ENCODE measurements at places on chromosomes 12 and 14.
A peak's percentile ranks its signal among the peaks of the same experiment; 100 is the strongest.

DNA sequence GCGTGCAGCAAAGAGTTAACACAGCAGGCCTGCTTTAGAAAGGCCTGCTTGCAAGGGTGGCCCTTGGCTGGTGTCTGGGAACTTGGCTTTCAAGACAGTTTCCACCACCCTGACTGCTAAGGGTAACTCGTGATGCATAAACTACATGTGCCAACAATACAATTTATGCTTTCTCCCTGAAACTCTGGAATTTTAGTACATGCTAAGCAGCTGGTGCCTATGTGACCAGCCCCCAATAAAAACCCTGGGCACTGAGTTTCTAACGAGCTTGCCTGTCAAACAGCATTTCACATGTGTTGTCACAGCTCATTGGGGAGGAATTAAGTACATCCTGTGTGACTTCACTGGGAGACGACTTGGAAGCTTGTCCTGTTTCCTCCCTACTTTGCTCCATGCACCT lies 133.1 kb downstream of the SLC5A8 start:
- no peak for DNase-seq

- DNase-seq: no peak
These were observed 58.8 kb upstream of the LTA4H start for GRCh38 chr12:96094201-96094600.

GRCh38 chr12:112967858-112968257 lies 10.5 kb upstream of the OAS2 start:
- no peak for DNase-seq

DNA sequence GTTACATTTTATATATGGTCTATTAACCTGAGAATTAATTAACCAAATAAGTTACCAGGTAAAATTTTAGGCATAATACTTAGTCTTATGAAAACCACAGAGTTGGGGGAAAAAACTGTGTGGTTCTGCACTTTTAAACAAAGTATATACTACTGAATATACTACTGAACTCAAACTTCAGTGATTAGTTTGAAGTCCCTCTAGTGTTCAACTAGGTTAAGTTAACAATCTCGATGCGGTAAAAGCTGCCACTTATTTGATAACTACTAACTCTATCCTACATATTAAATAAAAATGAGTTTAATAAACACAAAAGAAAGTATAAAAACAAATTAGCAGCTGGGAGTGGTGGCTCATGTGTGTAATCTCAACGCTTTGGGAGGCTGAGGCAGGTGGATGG lies 56.7 kb downstream of the MED13L start:
- no peak for DNase-seq

- DNase-seq: no peak
These were observed 4.8 kb upstream of the LYZ start for GRCh38 chr12:69343357-69343756.

- no peak for DNase-seq
These were observed 59.1 kb downstream of the TTLL5 start for GRCh38 chr14:75720116-75720515.

DNA sequence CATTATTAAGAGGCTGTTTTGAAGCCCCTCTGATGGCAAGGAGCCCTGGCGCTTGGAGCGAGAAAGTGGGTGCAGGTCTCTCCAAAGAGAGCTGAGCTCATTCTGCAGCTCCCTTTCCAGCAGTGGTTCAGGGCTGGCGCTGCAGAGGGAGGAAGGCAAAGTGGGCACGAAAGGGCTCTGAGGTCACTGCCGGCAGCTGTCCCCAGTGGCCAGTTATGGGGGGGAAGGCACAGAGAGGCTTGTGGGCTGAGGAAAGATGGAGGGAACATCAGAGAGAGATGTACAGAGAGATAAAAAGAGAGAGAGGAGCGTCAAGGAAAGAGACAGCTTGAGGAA lies 75.2 kb upstream of the TBX5 start:
- no peak for DNase-seq

- DNase-seq: no peak
These were observed 116.6 kb upstream of the RTL1 start for GRCh38 chr14:101019990-101020710.

DNA sequence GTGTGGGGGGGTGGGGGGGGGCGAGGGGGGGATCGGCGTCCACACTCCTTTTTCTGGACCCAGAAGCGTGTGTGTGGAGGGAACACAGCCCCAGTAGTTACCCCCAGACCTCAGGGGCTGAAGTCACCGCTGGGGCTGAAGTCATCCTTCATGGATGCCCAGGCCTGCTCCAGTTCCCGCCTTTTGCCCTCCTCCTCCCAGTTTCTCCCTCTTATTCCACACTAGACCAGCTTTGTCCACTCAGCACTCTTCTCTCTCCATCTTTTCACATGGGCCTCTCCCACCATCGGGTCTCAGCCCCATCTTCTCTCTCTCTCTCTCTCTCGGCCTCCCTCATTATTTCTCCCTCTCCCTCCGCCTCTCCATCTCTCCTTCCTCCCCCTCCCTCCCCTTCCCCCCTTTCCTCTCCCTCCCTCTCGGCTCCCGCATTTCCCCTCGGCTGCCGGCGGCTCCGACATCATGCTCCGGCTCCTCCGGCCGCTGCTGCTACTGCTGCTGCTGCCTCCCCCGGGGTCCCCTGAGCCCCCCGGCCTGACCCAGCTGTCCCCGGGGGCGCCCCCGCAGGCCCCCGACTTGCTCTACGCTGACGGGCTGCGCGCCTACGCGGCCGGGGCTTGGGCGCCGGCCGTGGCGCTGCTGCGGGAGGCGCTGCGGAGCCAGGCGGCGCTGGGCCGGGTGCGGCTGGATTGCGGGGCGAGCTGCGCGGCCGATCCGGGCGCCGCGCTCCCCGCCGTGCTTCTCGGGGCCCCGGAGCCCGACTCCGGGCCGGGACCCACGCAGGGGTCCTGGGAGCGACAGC lies at the start of gene P3H3:
TSS of gene P3H3 (plus strand) at position 426 of the 799 bp plus-strand sequence. CDS start at position 460, 34 bp downstream.
- no peak for DNase-seq

DNA sequence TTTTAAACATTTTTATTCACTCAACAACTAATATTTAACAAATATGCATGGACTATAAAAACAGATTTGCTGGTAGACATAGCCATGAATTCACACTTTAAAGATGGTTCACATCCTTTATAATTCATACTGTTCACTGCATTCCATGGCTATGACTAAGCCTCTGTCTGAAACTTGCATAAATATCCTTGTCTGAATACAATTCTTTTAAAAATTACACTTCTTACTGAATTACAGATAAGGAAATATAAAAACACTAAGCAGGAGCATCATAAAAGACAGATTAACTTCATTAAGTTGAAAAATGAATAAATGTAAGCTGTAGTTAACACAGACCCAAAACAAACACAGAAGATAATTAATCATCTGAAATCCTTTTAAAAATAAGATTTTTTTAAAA lies 53.8 kb downstream of the GXYLT1 start:
- no peak for DNase-seq

DNA sequence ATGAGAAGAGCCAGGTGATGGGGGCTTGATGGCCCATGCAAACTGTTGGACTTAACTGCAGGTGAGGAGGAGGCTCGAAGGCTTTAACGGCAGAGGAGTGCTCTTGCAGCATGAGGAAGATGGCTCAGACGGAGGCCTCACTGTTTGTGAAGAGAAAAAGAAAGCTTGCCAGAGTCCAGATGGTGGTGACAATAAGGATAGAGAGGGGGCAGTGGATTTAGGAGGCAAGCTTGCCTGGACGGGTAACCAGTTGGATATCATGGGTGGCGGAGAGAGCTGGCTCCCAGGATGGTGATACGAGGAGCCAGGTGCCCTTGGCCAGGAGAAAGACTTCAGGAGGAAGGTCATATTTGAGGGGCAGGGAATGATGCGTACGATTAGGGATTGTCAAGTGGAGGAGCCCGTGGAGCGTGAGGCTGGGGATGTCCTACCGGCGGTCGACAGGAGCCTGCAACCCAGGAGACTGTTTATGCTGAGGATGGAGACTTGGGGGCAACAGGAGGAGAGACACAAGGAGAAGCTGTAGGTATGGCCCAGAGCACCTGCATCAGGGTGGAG lies 71.8 kb downstream of the CACNA1C start:
- no peak for DNase-seq

GRCh38 chr12:21129906-21130305 lies 1.1 kb upstream of the SLCO1B1 start:
- no peak for DNase-seq

DNA sequence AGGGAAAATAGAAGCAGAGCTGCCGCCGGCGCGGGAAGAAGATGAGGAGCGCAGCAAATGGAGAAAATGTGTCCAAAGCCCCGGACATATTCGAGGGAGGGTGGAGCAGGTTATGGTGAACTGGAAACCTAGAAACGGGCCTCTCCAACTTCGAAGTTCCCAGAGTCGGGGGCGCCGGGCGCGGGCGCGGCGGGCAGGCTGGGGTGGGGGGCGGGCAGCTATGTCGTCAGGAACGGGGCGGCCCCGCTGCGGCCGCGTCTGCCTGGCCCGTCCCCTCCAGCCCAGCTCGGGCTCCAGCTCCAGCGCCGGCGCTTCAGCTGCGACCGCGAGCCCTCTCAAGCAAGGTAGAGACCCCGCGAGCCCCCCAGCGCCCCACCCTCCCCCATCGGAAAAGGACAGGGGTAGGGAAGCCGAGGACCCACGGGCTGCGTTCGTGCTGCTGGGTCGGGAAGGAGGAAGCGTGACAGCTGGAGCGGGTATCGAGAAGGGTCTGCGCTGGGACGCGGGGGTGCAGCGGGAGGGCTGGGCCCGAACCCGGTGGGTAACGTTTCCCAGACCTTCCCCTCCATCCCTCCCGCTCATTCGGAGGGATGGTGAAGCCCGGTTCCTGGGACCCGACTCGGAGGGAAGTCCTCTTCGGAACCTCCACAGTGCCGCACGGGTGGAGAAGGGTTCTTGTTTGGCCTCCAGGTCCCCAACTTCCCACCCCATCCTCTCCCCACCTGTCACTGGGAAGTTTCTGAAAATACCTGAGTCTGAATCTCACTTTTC lies 1.0 kb downstream of the DGKA start:
- DNase-seq: no peak

GRCh38 chr14:102917469-102918211 lies 4.8 kb upstream of the AMN start:
- DNase-seq: no peak

DNA sequence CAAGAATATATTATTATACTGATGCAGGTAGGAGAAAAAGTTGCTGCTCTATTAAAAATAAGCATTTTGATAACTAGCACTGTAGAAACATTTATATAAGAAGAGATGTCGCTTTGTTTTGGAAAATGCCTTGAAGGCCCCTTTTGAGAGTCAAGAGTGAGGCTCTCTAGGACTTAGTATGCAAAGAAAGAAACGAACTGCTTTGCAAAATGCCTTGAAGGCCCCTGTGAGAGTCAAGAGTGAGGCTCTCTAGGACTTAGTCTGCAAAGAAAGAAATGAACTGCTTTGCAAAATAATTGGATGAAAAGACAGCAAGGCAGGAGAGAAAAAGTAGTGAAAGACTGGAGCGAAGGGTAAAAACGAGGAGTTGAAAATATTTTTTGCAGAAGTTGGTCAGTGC lies 65.9 kb downstream of the AVPR1A start:
- no peak for DNase-seq

GRCh38 chr12:108709697-108710096 lies 21.6 kb downstream of the CORO1C start:
- DNase-seq: no peak

DNA sequence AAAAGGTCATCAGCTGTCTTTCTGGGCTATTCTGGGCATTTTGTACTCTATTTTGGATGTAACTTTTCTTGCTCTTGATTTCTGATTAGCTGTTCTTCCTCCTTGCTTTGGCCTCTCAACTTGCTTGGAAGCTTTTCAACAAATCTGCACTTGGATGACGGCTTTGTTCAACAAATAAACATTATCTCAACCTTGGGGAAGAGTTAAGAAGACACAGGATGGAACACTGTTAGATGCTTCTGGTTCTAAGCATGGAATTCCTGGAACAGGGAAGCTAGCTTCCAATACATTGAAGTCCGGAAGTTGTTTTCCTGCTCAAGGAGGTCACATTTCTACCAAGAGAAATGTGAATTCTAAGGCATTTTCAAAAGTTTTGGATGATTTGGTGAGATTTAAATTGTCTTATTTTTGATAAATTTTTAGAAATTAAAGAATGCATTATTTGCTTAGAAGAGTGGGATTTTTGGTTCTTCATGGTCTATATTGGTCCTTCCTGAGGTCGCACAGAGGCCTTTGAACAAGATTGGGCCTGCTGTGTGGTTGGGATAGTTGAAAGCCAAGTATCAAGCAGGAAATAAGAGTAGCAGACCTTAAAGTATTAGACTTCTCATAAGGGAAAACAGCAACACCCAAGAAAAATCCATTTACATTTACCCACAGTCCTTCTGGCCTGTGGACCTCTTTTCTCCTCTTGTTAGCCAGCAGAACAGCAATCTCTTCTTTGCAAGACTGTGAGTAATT lies 59.2 kb downstream of the PPFIBP1 start:
- no peak for DNase-seq

DNA sequence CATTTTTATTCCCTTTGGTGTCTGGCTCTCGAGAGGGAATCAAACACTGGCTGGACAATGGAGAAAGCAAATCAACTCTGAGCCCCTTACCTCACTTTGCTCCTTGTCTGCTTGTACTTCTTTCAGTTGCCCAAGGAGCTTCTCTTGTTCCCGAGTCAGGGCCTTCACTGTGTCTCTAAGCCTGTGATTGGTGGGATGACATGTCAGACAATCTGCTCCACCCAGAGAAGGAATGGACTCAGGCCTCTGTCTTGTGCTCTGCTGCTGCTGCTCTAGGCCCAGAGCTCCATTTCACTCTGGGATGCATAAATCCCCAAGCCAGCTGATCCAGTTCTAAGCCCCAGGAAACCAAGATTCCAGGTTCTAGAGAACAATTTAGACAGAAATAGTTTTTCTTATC lies 7.6 kb downstream of the CALCOCO1 start:
- DNase-seq: no peak

GRCh38 chr12:88247241-88247643 lies 105.1 kb downstream of the TMTC3 start:
- no peak for DNase-seq

DNA sequence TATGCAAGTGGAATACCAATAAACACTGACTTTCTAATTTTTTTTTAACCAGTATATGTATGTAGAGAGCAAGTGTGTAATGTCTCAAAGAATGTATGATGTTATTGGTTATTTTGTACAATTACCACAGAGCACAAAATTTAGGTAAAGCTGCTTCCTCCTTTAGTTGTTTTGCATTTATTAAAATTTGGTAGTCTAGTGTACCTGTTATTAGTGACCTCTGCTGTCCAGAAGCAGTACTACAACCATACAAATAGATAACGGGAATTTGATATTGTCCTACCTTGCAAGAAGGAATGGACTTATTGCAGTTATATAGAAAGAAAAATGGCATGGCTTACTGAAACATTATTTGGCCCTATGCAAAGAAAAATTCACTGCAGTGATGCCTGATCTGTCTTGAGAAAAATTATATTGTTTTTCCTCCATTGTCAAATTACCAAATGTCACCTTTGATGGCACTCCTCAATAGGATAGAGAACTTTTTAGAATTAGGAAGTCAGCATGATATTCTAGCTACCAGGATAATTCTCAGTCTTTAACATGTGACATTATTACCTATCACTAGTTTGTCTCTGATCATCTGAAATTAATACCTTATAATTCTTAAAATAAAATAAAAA lies 153.9 kb upstream of the RMST start:
- peak; percentile 26 for DNase-seq

- DNase-seq: no peak
These were observed 170.5 kb downstream of the TSPAN9 start for GRCh38 chr12:3247629-3248161.

GRCh38 chr12:104643819-104644669 lies 187.3 kb downstream of the CHST11 start:
- no peak for DNase-seq
